ENCODE measurements at places on chromosomes 16 and 17.
A peak's percentile ranks its signal among the peaks of the same experiment; 100 is the strongest.

GRCh38 chr16:995087-995486 lies 13.5 kb downstream of the SOX8 start:
- DNase-seq = no peak

DNA sequence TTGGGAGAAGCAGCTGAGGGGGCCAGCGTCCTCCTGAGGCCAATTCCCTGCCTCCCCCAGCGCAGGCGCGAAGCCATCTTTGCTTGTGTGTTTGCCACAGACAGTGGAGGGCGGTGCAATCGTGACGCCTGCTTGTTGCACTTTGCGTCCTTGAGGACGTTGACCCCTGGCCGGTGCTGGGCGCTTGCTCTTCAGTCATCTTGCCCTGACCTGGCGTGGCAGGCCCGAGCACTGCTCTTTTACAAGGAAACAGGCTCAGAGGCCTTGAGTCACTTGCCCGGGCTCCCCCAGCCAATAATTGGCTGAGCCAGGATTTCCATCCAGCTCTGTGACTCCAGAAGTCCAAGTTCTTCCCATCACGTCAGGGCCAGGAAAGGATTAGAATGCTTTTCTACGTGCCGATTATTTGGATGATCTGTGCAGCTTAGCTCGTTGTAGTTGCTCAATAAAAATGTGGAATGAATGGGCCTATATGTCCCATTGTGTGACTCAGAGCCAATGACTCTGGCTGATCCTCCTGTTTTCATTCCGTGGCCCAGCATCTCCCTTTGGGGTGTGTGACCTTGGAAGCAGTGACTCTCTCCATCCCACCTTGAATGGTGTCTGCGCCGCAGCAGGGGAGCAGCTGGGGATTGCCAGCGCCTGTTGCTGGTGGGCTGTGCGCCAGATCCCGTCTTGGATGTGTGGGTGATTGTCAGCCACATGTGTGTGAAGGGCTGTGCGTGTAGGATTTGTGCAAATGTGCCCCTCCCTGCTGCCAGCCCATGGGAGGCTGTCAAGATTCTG lies 214.1 kb downstream of the SEC14L1 start:
- no peak for DNase-seq

DNA sequence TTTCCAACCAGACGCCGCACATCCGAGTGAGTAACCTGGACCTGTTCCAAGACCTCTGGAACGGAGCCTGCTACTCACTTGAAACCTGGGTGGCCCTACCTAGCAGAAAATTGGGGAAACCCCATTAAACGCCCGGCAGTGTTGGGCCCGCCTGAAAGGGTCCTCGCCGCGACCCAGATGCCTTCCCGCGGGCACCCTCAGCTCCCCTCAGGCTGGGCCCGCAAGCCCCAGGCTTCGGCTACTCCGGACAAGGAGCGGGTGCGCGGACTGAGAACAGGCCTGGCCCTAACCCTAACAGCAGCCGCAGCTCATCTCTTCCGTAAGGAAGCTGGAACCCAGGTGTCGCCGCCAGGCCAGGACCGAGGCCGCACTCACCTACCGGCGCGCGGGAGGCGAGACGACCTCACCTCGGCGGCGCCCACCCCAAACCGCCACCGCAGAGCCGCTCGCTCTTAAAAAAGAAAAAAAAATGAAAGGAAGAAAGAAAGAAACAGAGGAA lies 344 bp downstream of the PSME3IP1 start:
- peak; percentile 50 for DNase-seq

GRCh38 chr17:7922845-7923628 lies 6.6 kb downstream of the KCNAB3 start:
- peak; percentile 88 for DNase-seq

GRCh38 chr17:40519089-40519775 lies 17.8 kb upstream of the TNS4 start:
- no peak for DNase-seq

Measured in activated CD4-positive, alpha-beta memory T cell treated with anti-CD3 and anti-CD28 coated beads for 36 hours (primary cell).